ENCODE measurements at places on chromosomes 7 and 10. TPM values are rescaled to one million over a fixed set of nuclear protein-coding genes. Genes with fewer than 3 reads are reported as not detected.
A peak's percentile ranks its signal among the peaks of the same experiment; 100 is the strongest.

DNA sequence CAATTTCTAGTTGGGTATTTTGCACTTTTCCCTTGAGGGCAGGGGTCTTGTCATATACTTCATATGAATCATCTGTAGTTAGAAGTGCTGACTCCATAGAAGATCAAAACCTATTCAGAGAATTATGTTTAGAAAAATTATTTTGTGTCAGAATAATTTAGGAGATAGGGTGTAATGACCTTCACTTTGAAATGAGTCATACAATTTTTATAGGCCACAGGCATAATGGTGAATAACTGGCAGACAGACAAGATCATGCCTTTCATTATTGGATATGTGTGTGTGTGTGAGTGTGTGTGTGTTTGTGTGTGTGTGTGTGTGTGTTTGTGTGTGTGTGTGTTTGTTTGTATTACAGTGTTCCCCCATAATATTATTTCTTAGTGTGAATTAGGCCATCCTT, 523.0 kb downstream of the ANKRD7 start:
- no peak for DNase-seq

DNA sequence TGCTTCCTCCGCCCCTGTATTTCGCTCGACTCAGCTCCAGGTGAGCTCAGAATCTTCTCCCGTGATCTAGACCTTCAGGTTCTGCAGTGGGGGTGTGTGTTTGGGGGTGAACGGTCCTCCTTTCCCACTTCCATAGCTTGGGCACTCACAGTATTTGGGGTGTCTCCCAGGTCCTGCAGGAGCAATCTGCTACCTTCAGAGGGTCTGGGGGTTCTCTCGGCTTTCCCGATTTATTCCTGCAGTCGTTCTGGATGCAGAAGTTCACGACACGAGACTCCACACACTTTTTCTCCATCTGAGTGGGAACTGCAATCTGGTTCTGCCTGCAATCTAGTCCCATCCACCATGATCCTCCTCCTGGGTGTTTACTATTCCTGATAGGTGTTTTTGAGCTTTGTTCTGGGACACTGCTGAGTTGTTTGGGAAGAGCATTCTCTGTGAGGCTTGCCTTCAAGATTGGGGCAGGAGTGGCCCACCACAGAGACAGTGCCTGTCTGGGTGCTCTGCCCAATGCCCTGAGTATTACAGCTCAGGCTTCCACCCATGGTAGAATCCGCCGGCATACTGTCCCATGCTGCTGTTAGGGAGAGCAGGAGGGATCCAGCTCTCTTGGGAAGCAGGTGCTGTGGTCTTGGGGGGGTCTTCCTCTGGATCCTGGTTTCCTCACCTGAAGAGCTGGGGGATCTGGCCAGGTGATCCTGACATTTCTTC, 29.8 kb downstream of the JAKMIP3 start:
- no peak for DNase-seq

DNA sequence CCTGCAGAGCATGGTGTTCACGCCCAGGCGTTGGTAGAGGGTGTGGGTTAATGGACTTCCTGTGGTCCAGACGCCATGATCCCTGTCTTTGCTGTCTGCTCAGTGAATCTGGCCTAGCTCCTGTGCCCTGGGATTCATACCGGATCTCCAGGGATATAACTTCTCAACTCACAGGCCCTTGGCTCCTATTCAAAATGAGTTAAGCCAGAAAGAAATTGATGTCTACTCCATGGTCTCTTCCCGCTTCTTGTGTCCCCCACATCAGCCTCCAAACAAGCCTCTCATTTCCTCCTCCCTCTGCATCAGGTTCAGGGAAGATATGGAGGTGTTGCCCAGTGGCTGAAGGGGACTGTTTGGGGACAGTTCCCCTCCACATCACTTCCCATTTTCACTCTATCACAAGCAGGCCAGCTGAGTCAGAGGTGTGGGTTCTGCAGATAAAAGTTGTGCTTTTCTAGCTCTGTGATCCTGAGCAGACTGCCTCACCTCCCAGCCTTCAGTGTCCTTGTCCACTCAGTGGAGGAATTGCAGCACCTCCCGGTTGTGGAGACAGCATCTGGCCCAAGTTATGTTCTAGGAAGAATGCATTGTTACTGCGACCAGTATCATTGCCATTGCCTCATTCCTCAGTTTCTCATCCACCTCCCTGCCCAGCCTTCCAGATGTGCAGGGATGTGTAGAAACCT, 22.5 kb downstream of the AKR1E2 start:
- DNase-seq: no peak

GRCh38 chr10:101380353-101381017, 26.5 kb downstream of the BTRC start:
- no peak for DNase-seq

DNA sequence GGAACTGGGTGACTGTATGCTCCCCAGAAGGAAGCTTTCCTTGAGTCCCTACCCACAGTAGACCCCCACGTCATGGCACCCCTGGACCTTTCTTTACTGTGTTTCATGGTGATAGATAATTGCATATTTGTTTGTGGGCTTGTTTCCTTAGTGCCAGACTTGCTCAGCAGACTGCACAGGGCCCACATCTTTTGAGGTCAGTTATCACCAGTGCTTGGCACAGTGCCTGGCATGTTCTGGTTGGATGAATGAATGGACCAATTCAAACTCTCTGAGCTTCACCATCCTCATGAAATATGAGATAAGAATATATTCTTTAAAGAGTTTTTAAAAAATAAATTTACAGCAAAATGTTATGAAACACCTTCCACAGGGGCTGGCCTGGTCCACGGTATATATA, 78.4 kb upstream of the EMX2 start:
- DNase-seq: no peak

GRCh38 chr7:90605055-90605454, 8.9 kb downstream of the CDK14 start:
- DNase-seq: no peak

- no peak for DNase-seq
Observed at GRCh38 chr10:76868098-76868977, 769.3 kb downstream of the KCNMA1 start.

RARRES2 gene
- not detected for total RNA-seq

OPALIN gene
- total RNA-seq: not detected

- peak; percentile 46 for DNase-seq
Observed at GRCh38 chr7:157426463-157427301, 89.9 kb downstream of the DNAJB6 start.

ADK gene
- total RNA-seq: 65.1 TPM

PRLHR gene
- total RNA-seq: not detected

- DNase-seq: no peak
Observed at GRCh38 chr7:146090023-146090645, 26.5 kb upstream of the CNTNAP2 start.

GRCh38 chr7:120991581-120991980, 3.1 kb downstream of the CPED1 start:
- no peak for DNase-seq

- DNase-seq: no peak
Observed at GRCh38 chr7:132226957-132227290, 349.3 kb downstream of the PLXNA4 start.

DNA sequence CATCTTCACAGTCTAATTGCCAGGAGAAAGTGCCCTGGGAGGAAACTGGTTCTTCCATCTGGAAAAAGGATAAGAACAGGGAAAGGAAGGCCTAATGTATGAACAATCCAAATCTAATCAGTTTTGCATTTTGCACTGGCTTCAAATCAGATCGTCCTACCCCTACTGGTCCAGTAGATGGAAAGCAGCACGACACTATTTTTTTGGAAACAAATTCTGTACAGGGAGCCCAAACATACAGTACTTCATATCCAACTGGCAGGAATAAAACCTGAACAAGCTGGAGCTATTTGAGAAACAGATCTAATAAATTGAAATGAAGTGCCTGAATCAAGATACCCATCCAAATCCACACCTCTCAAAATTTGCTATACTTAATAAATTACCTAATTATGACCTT, 36.5 kb downstream of the ETV1 start:
- no peak for DNase-seq

Data from CD8-positive, alpha-beta memory T cell (primary cell).